ENCODE measurements at places on chromosomes 5 and 9.

- no peak for DNase-seq
Measured at GRCh38 chr5:160349935-160350303, 20.5 kb downstream of the C1QTNF2 start.

- peak; percentile 87 for DNase-seq
Measured at GRCh38 chr5:59744531-59744992, 149.0 kb downstream of the PDE4D start.

DNA sequence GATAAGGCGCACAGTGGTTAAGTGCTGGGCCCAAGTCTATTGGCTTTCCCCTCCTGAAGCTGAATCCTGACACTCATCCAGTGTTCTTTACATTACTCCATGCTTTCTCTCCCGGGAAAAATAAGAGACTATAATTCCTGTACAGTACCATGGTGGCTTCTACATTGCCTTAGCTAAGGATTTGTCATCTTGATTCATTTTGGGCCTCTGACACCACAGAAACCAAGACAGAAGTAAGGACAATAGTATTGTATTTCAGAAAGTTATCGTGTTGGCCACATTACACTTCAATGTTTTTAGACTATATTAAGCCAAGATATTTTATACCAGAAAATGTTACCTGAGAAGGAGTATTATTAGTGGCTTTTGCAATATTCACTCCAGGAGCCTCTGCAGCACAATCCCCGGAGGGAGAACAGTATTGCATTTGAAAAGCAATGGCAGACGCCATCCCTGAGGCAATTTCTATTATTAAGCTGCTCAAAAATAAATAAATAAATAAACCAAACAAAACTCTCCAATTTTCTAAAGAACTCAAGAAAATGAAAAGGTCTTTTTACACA is 267.9 kb downstream of the ENC1 start:
- DNase-seq = no peak

- peak; percentile 23 for DNase-seq
Measured at GRCh38 chr9:126860757-126861466, 473 bp downstream of the ZBTB34 start.

- DNase-seq = no peak
Measured at GRCh38 chr9:118529624-118530214, 825.5 kb downstream of the TLR4 start.

DNA sequence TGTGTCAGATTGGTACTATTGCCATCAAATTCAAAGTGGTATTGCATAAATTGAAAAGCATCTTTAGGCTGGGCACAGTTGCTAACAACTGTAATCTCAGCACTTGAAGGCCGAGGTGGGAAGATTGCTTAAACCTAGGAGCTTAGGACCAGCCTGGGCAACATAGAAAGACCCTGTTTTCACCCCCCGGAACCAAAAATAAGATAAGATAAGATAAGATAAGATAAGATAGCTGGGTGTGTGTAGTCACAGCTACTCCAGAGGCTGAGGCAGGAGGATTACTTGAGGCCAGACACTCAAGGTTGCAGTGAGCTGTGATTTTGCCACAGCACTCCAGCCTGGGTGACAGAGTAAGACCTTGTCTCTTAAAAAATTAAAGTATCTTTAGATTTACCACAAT is 297.9 kb upstream of the SEMA6A start:
- no peak for DNase-seq

- no peak for DNase-seq
Measured at GRCh38 chr9:92715488-92716231, 45.7 kb upstream of the IPPK start.

- DNase-seq = no peak
Measured at GRCh38 chr9:7174884-7175283, 417.1 kb downstream of the KDM4C start.

DNA sequence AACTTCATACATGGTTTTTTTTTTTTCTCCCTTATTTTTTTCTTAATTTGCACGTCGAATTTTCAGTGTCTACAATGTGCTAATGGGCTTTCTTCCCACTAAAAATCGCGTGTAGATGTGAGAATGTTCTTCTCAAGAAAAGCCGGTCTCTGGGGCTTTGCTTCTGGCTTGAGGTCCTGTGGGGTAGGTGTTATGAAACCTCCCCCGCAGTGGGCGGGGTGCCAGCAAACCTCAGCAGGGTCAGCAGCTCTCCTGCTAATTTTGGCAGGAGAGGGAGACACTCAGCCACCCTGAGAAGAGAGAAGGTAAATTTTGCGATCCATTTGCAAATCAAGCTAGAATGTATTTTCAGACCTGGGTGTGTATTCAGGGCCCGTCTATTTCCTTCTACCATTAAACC is 59.9 kb downstream of the NPR3 start:
- no peak for DNase-seq

DNA sequence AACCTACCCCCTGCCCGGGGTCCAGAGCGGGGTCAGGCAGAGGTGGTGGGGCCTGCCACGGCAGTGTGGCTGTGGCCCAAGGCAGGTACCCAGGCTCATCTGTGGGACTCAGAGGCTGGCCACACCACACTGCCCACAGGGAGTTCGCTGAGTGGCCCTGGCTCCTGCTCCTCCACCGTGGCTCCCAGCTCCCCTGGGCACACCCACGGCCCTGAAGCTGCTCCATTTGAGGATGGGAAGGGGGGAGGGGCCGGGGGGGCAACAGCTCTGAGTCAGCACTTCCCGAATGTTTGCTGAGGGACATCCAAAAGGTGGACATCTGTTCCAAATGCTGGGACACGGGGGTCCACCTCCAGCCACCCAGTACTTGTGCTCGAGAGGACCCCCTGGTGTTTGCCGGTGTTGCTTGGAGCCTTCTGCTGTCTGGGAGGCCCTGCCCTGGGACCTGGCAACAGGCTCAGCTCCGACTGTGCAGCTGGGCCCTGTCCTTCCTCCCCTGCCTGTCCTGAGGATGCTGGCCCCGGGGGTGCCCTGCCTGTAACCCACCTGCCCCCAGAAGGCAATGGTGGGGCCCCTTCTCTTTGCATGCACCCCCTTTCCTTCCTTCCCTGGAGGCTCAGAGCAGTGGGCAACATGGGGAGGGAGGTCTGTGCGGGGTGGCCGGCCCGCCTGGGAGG is 2.5 kb upstream of the NRARP start:
- DNase-seq = no peak

DNA sequence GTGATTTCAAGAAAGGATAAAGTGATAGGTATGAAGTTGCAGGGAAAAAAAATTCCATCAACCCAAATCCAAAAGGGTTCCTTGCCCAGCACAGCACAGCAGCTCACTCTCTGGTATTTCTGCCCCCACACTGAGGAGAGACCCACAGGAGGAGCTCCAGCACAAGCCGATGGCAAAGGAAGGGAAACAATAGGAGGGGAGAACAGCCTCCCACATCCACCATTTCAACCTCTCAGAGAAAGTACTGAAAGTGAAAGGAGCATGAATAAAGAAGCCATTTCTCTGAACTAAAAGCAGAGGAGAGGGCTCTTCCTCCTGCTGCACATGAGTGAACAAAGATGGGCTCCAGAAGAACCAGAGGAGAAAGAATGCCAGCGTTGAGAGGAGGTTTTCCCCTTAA is 54.9 kb upstream of the ZSWIM6 start:
- DNase-seq = no peak

GRCh38 chr5:2451100-2451499 is 300.4 kb downstream of the IRX2 start:
- DNase-seq = no peak

DNA sequence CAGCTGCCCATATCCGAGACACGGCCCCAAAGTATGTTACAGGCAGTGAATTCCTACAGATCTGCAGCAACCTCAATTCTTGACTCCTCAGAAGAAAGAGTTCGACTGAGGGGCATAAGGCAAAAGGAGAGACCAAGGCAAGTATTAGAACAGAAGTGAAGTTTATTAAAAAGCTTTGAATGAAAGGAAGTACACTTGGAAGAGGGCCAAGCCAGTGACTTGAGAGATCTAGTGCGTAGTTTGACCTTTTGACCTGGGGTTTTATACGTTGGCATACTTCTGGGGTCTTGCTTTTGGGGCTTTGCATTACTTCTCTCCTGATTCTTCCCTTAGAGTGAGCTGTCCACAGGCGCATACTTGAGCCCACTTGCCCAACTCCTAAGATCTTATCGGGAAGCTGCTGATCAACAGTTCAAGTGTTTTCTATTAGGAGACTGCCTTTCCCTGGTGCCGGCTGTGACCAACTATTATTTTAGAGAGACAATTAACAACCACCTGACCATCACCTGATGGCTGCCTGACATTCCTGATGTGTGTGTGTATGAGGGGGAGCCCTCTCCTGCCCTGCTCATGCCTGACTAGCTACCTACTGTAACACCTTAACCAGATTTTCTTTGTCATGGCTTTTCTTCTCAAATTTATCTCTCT is 1.5 kb upstream of the DEPDC1B start:
- no peak for DNase-seq

DNA sequence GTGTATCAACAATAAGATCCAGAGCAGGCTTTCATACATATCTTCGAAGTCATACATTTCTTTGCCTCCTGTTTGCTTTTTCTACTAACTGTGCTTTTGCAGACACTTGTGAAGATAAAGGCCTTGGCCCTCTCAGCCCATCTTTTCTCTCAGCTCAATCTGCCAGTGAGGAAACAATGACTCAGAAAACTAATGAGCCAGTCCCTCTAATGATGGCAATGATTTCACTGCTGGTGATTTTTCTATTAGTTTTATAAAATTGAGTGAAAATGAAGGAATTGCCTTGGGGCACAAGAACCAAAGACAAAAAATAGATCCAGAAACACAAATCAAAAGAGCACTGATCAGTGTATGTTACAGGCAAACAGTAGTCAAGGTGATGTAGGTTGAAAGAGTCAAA is 167.7 kb upstream of the PPP2R2B start:
- no peak for DNase-seq

- no peak for DNase-seq
Measured at GRCh38 chr5:173397516-173397915, 69.3 kb upstream of the STC2 start.

DNA sequence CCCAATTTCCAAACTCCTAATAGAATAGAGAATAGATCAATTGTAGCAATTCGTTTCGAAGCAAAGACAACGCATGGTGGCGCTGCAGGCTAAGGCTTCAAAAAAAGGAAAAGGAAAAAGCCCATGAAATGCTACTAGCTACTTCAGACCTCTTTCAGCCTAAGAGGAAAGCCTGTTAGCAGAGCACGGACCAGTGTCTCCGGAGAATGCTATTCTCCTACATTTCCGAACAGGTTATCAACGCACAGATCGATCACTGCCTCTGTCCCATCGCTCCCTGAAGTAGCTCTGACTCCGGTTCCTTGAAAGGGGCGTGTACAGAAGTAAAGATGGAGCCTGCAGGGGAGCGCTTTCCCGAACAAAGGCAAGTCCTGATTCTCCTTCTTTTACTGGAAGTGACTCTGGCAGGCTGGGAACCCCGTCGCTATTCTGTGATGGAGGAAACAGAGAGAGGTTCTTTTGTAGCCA is at the start of gene PCDHB15:
TSS of gene PCDHB15 (plus strand) at position 146 of the 468 bp plus-strand sequence. CDS start at position 330, 184 bp downstream.
- peak; percentile 9 for DNase-seq

GRCh38 chr5:108642170-108642906 is 105.4 kb upstream of the FER start:
- DNase-seq = peak; percentile 68

DNA sequence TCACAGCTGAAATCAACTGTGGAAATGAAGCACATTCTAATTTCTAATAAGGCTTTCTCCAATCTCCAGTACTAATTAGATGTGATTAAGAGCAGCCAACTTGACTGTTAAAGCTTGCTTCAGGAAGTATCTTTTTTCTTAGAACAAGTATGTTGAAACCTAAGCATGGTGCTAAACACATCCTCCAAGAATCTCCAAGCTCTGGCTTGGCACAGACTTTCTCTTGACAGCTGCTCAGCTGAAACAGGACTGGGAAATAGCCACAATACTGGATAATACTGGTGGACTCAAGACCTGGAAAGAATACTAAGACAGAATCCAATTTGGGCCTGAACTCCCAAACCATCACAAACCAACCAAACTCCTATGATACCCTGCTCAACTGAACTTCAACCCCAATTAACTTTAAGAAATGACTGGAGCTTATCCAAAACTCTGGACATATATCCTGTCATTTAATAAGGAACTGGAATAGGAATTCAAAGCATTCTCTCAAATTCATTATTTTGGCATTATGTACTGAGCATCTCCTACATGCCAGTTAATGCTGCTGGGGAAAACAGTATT is 16.2 kb downstream of the PRKAA1 start:
- peak; percentile 47 for DNase-seq

GRCh38 chr5:84381502-84382362 is 2.9 kb downstream of the EDIL3 start:
- DNase-seq = no peak

All from HCEC 1CT (cell line).